ENCODE measurements at places on chromosomes 3 and 15.

- no peak for DNase-seq
Measured at GRCh38 chr3:68315964-68316363, 616.4 kb downstream of the TAFA4 start.

DNA sequence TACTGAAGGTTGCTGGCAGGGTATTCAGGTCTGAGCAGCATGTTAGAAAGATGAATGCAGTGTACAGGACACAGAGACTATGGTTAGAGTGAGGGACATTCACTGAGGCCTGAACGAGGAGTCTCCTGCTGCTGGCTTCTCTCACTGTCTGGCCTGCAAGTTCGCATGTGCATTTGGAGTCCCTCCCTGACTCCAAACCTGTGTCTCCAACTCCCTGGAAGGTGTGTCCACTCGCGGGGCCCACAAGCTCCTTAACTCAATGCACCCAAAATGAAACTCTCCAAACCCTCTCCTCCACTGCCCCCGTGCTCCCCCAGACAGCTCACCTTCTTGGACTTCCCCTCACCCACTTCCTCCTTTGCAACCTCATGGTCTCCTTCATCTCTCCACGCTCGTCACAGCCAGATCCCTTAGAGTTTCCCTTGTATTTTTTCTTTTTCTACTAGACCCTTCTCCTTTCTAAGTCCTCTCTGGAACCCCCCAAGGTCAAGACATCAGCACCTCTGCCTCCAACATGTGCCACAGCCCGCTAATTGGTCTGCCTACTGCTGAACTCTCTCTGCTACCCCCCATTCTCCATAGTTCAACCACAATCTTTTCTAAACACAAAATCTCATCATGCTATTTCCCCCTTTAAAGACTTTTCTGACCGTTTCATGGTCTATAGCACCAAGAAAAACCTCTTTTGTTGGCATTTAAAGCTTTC lies 58.3 kb downstream of the HES1 start:
- DNase-seq: no peak

- DNase-seq: no peak
Measured at GRCh38 chr15:99110581-99111320, 5.9 kb downstream of the SYNM start.

DNA sequence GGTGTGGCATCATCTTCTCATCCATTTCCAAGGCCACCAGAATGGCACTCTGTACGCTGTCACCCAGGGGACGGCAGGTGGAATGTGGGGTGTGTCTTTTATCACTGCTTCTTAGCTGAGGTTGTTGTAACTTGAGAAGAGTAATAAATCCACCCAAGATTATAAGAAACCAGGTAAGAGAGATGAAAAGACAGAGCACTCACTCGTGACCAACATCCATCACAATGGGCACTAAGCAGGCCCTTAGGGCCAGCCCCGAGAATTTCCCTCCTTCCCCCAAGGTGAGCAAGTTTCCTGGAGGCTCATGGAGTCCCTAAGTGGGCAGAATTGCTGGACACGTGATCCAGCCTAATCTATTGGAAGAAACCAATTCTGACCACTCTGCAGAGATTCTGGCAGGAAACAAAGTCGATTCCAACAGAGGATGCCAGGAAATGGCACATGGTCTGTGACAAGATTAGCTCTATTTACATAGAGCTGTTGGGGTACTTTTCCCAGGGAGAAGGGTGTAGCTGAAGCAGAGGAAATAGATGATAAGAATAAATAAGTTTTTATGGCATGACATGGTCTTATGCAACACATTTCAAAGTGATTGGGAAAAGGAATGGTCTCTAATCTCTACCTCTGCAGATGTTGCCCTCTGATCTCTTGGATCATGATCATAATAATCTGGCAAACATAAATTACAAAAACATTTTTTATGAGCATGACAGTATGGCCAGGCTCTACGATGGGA lies 22.5 kb downstream of the SLC6A20 start:
- no peak for DNase-seq

- no peak for DNase-seq
Measured at GRCh38 chr3:116322750-116323375, 122.4 kb downstream of the LSAMP start.

- no peak for DNase-seq
Measured at GRCh38 chr15:63306492-63307073, 29.2 kb downstream of the APH1B start.

- no peak for DNase-seq
Measured at GRCh38 chr3:101903451-101903871, 54.1 kb downstream of the NFKBIZ start.

DNA sequence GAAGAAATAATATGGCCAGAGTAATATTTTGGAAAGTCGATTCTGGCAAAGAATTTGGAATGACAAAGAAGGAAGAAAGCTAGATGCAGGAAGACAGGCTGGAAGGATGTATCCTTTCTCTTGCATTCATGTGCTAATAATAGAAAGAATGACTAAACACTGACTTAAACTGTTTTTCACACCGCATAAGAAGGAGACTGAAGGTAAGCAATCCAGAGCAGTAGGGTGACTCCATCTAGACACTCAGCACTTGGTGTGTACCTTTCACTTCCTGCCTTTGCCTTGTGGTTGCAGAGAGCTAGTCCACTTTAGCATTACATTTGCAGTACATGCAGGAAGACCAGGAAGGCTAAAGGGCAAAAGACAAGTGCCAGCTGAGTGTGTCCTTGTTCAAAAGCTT lies 234.6 kb downstream of the RBMS3 start:
- no peak for DNase-seq

DNA sequence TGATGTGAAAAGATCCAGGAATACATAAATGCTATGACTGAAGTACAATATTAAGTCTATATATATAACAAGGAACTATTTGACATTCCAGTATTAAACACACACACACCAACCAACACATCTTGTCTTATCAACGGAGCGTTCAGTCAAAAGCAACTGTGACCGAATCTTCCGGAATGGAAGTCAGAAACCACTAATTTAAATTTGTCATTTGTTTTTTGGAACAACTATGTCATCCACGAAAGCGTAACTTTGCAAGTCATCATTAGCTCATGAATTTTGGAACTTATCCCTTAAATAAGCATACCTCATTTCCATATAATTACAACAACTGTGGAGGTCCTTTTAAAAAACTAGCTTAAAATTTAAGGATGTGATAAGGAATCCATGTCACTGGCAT lies 5.0 kb downstream of the ZNF385D start:
- no peak for DNase-seq

GRCh38 chr15:68556139-68556990 lies 22.4 kb upstream of the CORO2B start:
- no peak for DNase-seq

- DNase-seq: no peak
Measured at GRCh38 chr15:39629906-39630305, 49.0 kb downstream of the THBS1 start.
